Neuronal stem cell (in vitro differentiated cells): ENCODE measurements at places on chromosomes 4 and X.

DNA sequence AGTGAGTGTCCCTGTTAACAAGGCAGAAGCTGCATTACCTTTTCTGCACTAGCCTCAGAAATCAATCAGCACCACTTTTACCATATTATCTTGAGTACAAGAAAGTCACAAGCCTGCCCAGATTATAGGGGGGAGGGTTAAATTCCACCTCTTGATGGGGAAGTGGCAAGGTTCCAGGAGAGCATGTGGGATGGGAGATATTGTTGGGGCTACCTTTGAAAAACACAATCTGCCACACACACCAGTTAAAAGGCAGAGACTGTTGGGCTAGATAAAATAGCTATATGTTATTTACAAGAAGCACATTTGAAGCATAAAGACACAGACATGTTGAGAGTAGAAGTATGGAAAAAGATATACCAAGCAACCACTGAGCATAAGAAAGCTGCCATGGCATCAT, 6.6 kb upstream of the AVPR2 start:
- DNase-seq = no peak

GRCh38 chr4:99696801-99697200, 39.2 kb upstream of the C4orf54 start:
- no peak for DNase-seq

GRCh38 chrX:141314441-141314840, 72.1 kb upstream of the SPANXC start:
- no peak for DNase-seq

- no peak for DNase-seq
These were observed 116.5 kb downstream of the MAML3 start for GRCh38 chr4:140037353-140038030.

DNA sequence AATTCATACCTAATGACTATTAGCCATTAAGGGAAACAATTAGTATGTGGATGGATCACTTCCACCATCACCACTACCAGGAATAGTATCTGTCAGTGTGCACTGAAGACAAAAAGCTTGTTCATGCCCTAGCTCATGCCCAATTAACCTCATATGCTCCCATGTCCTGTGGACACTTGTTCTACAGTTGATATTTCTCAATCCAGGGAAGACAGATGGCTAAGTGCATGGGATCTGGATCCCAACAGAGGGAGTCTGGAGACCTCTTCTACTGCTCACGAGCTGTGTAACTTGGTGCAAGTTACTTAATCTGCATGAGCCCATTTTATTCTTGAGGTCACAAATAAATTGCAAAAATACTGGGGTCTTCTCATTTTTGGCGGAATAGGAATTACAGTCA, 23.7 kb downstream of the AMOT start:
- DNase-seq = no peak

- DNase-seq = peak; percentile 30
These were observed 372.6 kb upstream of the TECRL start for GRCh38 chr4:64781737-64782326.

DNA sequence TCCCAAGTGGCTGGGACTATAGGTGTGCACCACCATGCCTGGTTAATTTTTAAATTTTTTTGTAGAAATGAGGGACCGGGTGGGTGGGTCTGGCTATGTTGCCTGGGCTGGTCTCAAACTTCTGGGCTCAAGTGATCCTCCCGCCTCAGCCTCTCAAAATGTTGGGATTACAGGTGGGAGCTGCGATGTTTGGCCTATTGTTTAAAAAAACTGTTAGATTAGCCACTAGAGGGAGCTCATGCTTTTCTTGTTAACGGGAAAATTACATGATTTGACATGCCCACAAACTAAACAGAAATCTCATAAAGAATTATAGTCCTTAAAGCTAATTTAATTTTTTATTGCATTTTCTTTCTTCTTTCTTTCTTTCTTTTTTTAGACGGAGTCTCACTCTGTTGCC, 5.0 kb upstream of the SDAD1 start:
- DNase-seq = peak; percentile 23
